ENCODE measurements at places on chromosomes 3 and 15.

GRCh38 chr3:55094676-55095075, 166.8 kb upstream of the LRTM1 start:
- DNase-seq: no peak

GRCh38 chr15:99718421-99718820, 14.8 kb downstream of the LYSMD4 start:
- DNase-seq: no peak

- peak; percentile 63 for DNase-seq
Observed at GRCh38 chr3:129690406-129690805, 83.9 kb upstream of the PLXND1 start.

DNA sequence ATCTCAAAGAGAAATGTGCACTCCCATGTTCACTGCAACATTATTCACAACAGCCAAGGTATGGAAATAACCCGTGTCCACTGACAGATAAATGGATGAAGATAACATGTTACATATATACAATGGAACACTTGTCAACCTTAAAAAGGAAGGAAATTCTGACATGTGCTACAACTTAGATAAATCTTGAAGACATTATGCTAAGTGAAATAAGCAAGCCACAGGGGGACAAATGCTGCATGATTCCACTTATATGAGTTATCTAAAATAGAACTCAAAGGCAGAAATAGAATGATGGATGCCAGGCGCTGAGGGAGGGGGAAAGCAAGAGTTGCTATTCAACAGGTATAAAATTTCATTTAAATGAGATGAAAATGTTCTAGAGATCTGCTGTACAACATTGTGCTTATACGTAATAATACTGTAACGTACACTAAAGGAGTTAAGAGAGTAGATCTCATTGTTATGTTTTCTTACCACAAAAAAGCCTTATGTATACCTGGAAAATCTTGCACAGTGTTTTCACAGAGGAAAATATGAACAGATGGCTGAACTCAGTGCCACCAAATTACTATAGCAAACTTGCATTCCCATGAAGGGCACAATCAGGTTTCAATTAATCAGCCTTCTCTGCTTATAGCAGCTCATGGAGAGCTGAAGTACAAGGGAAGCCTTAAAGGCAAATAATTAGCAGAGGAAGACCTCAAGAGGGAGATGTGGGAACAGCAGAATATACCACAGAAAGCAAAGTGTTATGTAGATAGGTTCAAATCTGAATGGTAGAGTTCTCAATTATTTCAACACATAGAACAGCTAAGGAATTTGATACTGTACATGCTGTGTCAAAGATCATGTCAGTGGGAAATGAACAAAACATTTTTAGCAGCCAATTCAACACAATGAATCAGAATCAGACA, 8.1 kb upstream of the VPS39 start:
- DNase-seq: no peak

- no peak for DNase-seq
Observed at GRCh38 chr15:52378746-52379394, 83.3 kb upstream of the MYO5C start.

DNA sequence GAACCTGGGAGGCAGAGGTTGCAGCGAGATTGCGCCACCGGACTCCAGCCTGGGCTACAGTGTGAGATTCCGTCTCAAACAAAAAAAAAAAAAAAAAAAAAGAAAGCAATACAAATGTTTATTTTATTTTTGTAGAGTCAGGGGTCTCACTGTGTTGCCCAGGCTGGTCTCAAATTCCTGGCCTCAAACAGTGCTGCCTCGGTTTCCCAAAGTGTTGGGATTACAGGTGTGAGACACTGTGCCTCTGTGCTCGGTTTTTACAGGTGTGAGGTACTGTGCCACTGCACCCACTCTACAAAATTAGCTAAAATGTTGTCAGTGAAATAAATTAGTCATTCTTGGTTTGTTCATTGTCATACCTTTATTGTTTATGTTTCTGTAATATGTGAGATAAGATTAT, 5.5 kb downstream of the PIAS1 start:
- DNase-seq: no peak

DNA sequence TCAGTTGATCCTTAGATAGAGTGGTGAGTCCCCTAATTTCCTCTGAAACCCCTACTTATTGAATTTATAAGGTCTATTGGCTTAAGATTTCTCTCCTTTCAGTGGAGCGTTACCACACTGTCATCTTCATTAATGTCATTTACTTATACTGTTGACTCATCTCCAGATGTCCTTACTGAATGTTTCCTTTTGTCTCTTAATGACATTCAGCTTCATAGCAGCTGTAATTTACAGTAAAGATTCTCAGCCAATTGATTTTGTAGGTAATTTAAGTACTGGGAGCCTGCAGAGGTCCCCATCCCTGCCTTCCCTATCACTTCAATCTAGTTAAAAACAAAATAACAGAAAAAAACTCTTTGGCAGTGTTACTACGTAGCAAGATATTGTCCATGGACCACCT, 18.8 kb downstream of the STX19 start:
- no peak for DNase-seq

DNA sequence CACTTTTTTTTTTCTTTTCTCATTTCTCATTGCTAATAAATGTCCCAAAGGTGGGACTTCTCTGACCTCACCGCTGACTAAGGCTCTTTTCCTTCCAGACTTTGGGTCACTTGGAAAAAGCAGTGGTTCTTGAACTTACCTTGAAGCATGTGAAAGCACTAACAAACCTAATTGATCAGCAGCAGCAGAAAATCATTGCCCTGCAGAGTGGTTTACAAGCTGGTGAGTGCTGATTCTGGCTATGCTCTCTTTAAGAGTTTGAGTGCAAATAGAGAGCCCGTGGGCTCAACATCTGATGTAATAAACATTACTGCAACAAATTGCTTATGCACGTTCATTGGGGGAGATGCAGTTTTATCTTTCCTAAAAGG, 2.0 kb downstream of the BHLHE40 start:
- DNase-seq: no peak

- DNase-seq: no peak
Observed at GRCh38 chr3:4839278-4839677, 140.0 kb upstream of the BHLHE40 start.

GRCh38 chr3:30227571-30228301, 378.7 kb upstream of the TGFBR2 start:
- no peak for DNase-seq

- no peak for DNase-seq
Observed at GRCh38 chr3:9349321-9350117, 13.3 kb upstream of the THUMPD3 start.

Measured in CD4-positive, alpha-beta memory T cell (primary cell).